ENCODE measurements at places on chromosomes 6 and 20. TPM values are rescaled to one million over a fixed set of nuclear protein-coding genes. Genes with fewer than 3 reads are reported as not detected.

DNA sequence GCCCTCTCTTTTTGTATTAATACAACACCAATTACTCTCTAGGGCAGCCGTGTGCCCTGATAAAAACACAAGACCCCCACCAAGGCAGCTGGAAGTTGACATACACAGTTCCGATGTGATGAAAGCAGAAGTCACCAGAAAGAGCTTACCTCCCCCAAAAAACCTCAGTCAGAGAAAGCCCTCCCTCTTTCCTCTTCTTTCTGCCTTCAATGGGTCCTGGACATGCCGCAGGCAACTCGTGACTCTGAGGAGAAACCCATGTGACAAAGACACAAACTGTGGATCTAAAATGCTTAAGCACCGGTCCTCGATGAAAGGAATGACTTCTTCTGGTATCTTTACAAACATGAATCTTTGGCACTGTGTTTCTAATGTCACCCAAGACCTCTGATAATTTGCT, 117.7 kb upstream of the CCDC28A start:
- DNase-seq = no peak

The ADAM33 gene
- total RNA-seq = 67.3 TPM

The SNAP25 gene
- 4.3 TPM for total RNA-seq

- DNase-seq = no peak
Measured at GRCh38 chr6:75089921-75090320, 115.9 kb downstream of the COL12A1 start.

The RPRD1B gene
- 30.5 TPM for total RNA-seq

DNA sequence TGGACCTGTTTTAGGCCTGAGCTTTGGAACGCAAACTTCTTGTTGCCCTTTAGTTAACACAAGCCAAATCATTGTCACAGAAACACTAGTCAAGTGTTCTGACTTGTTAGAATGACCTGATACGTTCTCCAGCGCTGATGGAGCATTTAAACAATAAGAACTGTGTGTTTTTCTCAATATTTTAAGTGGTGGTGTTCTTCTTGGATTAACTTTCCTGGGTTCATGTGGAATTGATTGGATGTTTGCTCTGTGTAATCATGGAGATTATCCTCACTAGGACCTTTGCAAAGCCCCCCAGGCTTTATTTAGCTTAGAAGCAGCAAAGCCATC, 1.6 kb downstream of the LRRC1 start:
- no peak for DNase-seq

The PPIL6 gene
- total RNA-seq = 2.6 TPM

- no peak for DNase-seq
Measured at GRCh38 chr20:8800089-8800488, 268.8 kb upstream of the PLCB4 start.

The CALHM4 gene
- not detected for total RNA-seq

DNA sequence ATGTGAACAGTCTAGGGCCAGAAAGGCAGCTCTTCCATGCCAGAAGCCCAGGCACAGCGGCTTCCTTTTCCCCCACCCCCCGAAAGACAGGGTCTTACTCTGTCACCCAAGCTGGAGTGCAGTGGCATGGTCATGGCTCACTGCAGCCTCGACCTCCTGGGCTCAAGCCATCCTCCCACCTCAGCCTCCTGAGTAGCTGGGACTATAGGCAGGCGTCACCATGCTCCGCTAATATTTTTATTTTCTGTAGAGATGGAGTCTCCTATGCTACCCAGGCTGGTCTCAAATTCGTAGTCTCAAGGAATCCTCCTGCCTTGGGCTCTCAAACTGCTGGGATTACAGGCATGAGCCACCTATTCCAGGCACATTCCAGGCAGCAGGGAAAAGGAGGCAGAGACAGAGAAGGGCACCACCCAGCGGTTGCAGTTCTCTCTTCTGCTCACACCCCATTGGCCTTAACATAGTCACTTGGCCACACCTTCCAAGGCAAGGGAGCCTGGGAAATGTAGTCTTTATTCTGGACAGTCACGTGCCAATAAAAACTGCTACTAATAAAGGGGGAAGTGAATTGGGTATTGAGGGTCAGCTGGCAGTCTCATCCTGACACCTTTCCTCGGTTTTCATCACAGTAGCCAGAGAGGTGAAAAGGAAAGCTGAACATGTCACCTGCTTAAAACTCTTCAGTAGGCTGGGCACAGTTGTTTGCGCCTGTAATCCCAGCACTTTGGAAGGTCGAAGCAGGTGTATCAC, 205.9 kb downstream of the ZMYND8 start:
- DNase-seq = peak; percentile 20

The IPCEF1 gene
- 3.3 TPM for total RNA-seq

The PI16 gene
- total RNA-seq = 16.2 TPM

The FHL5 gene
- 4.3 TPM for total RNA-seq

The RHAG gene
- total RNA-seq = 0.52 TPM

DNA sequence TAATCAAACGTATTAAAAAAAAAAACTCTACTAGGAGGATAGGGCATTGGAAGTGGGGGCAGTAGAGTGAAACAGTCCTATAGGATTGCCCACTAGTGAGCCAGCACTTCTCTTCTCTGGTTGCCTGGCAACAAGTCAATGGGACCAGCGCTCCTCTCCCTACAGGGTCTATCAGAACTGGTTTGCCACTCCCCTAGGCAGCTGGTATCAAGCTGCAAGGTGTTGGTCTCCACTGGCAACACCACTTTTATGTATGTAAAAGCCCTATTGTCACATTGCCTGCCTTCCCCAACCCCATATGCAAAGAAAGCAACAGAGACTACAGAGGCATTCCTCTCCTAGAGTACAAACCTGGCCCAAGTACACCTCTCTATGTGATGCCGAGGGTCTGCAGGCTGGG, 166.9 kb upstream of the MCHR2 start:
- DNase-seq = no peak

- peak; percentile 41 for DNase-seq
Measured at GRCh38 chr20:25237610-25238318, 10.1 kb upstream of the PYGB start.

- peak; percentile 29 for DNase-seq
Measured at GRCh38 chr6:57262901-57263694, 41.0 kb upstream of the RAB23 start.

The TSPYL4 gene
- total RNA-seq = 29.5 TPM

The SFTA2 gene
- 149 TPM for total RNA-seq

DNA sequence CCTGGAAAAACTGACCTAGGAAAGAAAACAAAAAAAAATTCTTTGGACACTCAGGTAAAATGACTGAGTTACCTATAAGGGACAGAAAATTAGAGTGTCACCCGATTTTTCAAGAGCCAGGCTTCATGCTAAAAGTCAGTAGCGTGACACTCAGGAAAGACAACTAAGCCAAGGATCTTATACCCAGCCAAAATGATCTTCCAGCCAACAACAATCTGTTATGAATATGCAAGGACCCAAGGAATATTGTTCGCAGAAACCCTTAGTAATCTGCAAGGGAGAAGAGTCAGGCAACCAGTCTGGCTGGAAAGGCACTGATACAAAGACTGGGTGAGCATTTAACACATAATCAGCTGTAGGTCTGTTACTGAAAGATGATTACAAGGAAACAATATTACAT, 203.6 kb downstream of the GMPR start:
- no peak for DNase-seq

GRCh38 chr6:87799651-87800050, 97.6 kb upstream of the AKIRIN2 start:
- no peak for DNase-seq
